GM18507 (cell line): ENCODE measurements at places on chromosomes 12 and 14.
A peak's percentile ranks its signal among the peaks of the same experiment; 100 is the strongest.

- DNase-seq = peak; percentile 56
Observed at GRCh38 chr12:12916135-12916944, 25.0 kb downstream of the GPRC5A start.

- no peak for DNase-seq
Observed at GRCh38 chr12:102461501-102461900, 18.9 kb downstream of the IGF1 start.

- DNase-seq = peak; percentile 20
Observed at GRCh38 chr12:3491938-3492792, 1.2 kb downstream of the PRMT8 start.

- DNase-seq = peak; percentile 83
Observed at GRCh38 chr14:23057757-23058653, 685 bp upstream of the CDH24 start.

GRCh38 chr12:124277394-124278241 is 17.3 kb upstream of the RFLNA start:
- DNase-seq = no peak

DNA sequence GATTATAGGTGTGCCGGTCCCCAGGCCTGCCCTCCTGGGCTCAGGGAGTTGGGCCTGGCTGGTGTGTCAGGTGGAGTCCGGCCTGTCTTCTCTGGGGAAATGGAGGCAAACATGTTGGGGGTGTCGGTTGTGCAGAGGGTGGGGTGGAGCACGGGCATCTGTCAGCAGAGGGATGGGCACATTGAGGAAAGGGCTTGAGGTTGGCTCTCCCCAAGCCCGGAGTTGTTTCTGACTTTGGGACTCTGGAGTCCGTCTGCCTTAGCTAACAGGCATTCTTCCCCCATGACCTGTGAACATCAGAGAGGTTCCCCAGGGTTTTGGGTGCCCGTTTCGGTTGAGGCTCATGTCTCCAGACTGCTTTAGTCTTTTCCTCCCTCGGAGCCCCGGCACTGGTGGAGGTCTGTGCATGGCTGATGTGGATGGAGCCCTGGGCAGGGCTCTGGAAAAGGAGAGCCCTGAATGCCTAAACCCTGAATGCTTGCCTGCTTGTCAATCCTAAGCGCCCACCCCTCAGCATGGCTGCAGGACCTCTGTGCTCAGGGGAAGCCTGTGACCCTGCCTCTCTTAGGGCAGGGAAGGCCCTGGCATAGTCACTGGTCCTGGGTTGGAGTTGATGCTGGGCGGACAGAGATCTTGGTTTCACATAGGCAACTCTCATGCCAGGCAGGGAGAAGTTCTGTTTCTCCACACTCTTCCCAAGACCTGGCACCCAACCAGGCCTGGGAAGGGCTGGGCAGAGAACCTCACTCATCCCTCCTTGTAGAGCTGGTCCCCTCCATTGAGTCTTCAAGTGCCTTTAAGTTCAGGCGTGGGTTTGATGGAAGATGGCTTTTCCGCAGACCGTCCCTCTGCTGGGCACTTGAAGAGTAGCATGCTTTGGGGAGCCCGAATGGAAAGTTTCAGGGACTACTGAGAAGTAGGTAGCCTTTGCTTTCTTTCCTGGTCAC is 12.9 kb downstream of the NYNRIN start:
- peak; percentile 49 for DNase-seq

- DNase-seq = no peak
Observed at GRCh38 chr12:30993766-30994165, 67.2 kb downstream of the TSPAN11 start.

GRCh38 chr12:4190366-4191063 is 83.0 kb upstream of the CCND2 start:
- no peak for DNase-seq

GRCh38 chr14:100424504-100425428 is 101.6 kb downstream of the SLC25A47 start:
- DNase-seq = no peak

GRCh38 chr14:34872822-34873588 is 2.2 kb downstream of the BAZ1A start:
- no peak for DNase-seq

- no peak for DNase-seq
Observed at GRCh38 chr12:27142101-27142721, 59.8 kb upstream of the C12orf71 start.

GRCh38 chr12:132014092-132014914 is 64.6 kb downstream of the EP400 start:
- no peak for DNase-seq

DNA sequence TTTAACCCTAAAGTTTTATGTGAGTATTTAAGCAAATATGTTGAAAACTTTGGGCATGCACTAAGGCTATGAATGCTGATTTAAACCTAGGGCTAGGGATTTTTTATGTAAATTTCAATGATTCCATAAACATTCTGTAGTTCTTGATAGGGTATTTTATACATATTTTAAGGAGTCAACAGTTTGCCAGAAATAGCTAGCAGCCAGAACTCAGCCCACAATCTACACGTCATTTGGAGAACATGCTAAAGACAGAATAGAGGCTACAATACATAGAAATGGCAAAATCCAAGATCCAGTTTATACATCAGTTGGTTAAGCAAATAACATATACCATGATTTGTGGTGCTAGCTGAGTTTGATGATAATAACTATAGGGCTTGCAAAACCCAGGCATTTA is 184.7 kb downstream of the TMEM117 start:
- DNase-seq = no peak
